GDM1 (cell line): ENCODE measurements at places on chromosomes 2 and 18.
A peak's percentile ranks its signal among the peaks of the same experiment; 100 is the strongest.

DNA sequence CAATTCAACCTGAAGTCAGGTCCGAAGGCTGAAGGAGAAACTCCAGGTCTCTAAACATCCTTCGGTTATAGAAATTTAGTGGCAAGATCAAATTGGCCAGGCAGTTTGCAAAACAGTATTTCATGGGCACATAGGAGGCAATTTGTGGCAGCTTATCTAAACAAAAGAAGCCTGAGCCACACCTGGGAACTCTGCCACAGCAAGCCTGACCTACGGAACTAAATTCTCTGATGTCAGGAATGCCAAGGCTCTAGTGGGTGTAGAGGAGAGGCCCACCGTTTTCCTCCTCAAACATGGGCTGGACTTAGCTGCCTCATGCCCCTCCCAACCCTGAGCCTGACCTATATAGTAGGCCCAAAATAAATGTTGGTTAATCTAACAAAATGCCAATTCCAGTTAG is 16.0 kb downstream of the SATB2 start:
- DNase-seq = no peak

DNA sequence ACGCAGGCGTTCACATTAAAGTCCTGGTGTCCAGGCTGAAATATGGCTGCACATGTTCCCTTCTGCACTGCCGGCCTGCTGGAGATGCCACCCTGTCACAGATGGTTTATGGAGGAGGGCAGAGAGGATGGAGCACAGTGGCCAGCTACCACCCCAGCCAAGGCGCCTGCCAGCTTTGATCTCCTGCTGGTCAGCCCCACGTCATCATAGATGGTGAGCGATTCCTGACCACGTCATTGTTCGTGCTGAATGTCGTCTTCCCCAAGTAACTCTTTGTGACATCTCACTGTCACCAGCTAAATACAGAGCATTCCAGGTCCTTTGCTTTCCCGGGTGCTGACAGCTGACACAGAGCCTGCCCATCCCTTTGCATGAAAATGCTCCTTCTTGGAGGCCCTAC is 248.3 kb downstream of the TTC32 start:
- no peak for DNase-seq

- DNase-seq = no peak
Measured at GRCh38 chr2:137969418-137969765, 5.1 kb downstream of the HNMT start.

DNA sequence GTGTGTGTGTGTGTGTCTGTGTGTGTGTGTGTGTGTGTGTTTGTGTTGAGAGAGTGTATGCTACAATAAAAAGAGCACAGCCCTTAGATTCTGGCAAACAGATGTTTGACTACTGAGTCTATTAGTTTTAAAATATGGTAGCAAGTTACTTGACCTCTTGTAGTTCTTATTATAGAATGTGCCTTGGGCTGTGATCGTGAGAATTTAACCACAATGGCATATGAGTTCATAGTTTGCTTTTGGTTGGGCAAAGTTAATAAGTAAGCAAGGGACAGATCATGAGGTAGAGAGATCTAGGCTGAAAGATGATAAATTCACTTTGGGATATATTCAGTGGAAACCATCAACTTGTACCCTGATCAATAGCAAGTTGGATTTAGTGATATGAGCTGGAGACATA is 334.3 kb upstream of the VWC2L start:
- DNase-seq = no peak

GRCh38 chr18:63681449-63682340 is 20.0 kb upstream of the SERPINB3 start:
- no peak for DNase-seq

DNA sequence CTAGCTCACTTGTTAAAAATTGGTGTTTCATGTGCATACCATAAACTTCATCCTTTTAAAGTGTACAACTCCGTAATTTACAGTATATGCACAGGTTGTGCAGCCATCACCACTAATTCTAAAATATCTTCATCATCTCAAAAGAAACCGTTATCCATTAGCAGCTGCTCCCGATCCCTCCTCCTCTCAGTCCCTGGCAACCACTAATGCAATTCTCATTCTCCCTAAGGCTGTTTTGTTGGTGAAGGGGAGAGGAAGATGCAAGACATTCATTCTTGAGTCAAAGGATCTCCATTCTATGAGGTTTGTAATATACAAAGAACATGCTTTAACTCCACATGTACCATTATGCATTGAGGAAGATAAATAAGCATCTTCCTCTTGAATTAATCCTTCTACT is 48.6 kb downstream of the RNU4ATAC start:
- no peak for DNase-seq

DNA sequence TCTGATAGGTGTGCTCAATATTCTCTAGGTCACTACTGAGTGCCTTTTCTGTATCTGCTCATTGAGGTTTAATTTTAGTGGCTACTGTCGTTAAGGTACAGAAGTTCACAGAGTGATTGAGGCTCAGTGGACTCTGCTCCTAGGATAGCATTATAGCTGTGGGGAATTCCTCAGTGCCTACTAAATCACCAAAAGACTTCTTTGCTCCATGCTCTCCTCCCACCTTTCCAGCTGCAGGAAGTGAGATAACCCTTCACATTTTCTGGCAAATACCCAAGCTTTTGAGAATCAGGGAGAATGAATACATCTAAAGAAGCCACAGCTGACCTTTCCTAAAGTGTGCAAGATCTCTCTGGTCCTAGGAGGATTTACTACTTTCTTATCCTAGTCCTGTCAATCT is 95.2 kb upstream of the FSIP2 start:
- no peak for DNase-seq

DNA sequence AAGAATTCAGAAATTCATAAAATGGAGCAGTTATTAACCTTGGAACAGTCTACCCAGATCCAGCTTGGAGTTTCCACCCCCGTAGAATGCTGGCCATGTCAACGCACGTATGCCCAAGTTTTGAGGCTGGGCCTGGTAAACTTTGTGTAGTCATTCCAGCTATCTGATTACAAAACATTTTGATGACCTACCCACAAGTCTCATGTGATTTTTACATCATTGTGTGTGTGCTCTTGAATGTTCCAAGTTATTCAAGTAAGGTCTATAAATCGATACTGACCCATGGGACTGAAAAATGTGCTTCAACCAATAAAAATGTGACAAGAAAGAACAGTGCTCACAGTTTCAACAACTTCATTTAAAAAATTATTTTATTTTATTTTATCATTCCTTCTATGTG is 32.5 kb upstream of the ICOS start:
- no peak for DNase-seq

- DNase-seq = no peak
Measured at GRCh38 chr2:110166266-110166665, 38.5 kb downstream of the NPHP1 start.

DNA sequence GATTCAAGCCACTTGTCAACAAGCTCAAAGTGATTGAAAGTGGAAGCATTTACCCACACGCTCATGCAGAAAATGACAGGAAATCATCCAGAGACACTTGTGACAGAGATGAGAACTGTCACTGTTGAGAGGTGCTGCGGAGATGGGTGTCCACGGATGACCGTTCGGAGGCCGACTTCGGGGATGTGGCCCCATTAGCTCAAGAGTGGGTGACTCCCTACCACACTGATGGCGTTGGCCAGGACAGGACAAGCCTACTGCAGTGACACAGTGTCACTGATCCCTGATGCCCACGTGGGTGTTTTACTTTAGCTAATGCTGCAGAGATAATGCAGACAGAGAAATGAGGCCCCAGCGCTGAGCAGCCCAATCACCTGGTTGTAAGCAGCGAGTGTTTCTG is 81.5 kb upstream of the YWHAQ start:
- DNase-seq = no peak

- no peak for DNase-seq
Measured at GRCh38 chr18:69968039-69968438, 20.4 kb upstream of the CD226 start.

- DNase-seq = no peak
Measured at GRCh38 chr2:22950431-22950830, 434.5 kb upstream of the KLHL29 start.

DNA sequence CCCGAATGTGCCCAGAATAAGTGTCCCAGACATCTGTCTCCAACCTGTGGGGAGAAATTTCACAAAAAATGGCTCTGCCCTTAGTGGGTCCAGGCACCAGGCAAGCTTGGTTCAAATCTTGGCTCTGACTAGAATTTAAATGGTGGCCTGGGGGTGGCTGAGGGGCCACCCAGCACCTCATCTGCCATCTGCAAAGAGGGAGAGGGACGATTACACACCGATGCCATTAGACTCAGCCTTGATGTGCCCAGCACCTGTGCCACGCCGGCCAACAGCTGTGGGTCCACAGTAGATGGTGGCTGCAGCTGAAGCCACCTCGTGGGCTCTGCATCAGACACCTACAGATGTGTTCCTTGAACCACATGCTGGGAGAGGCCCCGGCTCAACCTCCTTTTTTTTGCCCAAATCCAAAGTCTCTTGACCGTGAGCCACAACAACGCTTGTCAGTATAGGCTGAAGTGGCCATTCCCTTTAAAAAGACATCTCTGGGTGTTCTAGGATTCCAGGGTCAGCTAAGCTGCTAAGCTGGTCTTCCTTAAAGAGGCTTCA is 222.0 kb upstream of the RAB6C start:
- no peak for DNase-seq

DNA sequence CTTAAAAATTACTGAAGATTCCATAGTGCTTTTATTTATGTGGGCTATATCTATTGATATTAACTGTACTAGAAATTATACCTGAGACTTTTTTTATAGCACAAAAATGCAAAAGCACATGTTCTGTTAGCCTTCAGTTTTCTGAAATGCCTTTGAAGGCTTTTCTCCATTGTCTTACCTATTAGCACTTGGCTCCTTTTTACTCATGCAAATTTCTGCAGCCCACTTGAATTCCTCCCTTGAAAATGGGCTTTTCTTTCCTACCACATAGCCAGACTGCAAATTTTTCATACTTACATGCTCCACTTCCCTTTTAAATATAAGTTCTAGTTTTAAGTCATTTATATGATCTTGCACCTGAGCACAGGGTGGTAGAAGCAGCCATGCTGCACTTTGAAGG is 453.0 kb upstream of the TRIB2 start:
- DNase-seq = no peak

DNA sequence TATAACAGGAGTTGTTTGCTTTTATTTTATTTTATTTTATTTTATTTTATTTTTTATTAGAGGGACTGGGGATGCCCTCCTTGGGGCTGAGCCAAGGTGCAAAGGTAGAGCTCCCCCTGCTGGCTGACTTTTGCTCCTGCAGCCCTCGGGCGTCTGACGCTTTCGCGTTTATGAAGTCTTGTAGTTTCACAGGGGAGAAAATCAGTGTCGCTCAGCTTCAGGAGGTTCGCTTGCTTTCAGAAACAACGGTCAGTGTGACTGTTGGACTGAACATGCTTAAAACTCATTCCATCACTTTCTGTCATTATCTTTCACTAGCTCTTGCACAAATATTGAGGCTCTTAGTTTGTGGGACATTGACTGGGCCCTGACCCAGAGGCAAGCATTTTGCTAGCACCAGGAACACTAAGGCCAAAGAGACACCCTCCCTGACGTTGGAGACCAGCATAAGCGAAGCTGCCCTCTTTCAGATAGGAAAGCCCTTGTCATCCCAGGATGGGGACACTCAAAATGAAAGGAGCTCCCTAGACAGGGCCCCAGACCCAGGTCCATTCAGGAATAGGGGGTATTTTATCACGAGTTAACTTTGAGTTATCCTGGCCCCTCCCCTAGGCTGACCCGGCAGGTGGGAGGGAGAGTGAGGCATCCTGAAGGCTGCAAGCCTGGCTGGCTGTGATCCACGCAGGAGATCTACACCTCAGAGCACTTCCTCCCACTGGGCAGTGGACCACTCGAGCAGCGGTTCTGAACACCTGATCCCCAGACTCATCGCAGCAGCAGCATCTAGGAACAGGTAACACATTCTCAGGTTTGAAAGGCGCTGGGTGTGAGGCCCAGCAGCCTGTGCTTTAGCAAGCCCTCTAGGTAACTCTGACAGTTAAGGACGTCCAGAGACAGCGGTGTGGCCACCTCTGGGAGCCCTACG is 34.4 kb downstream of the LGALSL start:
- peak; percentile 37 for DNase-seq

DNA sequence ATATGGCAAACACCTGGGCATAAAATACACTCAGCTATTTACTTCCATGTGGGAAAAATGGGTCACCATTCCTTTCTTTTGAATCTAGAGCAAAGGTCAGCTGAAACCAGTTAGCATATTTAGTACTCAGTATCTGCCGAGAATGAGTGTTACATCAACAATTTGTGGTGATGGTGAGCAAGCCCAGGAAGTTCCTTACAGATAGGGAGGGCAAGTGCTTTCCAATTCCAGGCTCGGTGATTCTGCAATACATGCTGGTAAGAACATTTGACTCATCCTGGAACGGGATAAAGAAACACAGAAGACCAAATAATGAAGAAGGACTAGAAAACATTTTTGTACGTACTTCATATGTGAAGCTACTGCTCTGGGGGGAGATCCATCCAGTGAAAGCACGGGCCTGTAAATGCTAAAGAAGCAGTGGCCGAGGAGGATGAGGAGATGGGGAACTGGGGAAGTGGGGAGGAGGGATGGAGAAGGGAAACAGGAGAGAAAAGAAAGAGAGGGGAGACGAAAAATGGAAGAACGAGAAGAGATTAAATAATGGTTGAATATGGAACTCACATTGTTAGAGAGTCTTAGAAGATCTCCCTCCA is 251.9 kb downstream of the TTC32 start:
- DNase-seq = no peak

GRCh38 chr18:71471963-71472725 is 1072.0 kb downstream of the CBLN2 start:
- DNase-seq = no peak

- no peak for DNase-seq
Measured at GRCh38 chr2:106863387-106863786, 22.6 kb downstream of the ST6GAL2 start.

DNA sequence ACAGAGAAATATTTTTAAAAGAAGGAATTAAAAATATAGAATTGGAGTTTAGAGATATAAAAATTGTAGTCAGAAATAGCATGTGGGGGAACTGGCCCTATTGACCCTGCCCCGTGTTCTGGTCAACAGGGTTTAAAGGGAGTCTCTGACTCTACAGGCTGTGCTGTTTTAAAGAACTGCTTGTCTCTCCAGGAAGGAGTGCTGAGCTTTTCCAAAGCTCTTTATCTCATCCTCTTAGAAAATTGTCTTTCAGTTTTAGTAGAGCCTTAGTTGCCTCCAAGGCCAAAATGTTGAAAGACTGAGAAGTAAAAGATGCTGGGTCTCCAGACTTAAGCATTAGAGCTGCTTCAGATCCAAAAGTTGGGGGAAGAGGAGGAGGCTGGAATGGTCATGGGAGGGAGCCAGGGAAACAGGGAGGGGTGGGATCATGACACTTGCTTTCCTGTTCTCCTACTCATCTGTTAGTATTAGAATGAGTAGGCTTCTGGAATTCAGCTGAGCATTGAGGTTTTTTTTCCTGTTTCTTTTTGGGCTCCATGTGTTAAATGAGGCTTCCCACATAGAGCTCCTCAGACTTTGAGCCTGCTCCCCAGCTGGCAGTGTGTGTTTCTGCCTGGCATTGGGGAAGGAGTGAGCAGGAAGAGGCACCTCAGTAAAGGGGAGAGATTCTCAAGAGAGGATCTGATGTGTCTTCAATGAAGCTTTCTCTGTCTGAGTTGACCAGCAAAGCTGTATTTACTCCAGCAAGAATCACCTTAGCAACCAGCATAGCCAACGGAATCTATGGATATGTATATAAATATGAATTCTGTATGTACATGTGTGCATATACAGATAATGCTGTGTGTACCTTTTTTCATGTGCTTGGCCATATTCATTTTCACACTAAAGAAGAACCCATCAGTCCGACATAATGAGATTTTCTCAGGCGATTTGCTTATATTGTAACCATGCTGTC is 186.8 kb upstream of the FBXO11 start:
- DNase-seq = no peak
